ENCODE measurements at places on chromosomes 5 and 9.

GRCh38 chr9:96073531-96074480, 198.3 kb downstream of the ERCC6L2 start:
- DNase-seq, result no peak

DNA sequence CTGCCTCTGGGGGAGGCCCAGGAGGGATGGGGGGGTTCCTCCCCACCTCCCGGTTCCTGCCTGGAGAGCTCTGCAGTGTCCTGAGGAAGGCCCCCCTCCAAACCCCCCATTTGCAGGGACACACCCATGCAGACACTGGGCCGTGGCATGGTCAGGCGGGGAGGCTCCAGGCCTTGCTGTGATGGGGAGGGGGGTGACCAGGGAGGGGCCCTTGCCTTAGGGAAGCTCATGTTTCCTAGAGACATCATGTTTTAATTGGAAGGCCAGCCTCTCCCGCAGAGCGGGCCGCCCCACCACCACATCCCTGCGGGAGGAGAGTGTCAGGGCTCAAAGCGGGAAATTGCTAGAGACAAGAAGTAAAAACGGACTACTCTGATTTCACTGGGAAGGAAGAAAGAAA, 12.0 kb downstream of the PRRX2 start:
- no peak for DNase-seq

DNA sequence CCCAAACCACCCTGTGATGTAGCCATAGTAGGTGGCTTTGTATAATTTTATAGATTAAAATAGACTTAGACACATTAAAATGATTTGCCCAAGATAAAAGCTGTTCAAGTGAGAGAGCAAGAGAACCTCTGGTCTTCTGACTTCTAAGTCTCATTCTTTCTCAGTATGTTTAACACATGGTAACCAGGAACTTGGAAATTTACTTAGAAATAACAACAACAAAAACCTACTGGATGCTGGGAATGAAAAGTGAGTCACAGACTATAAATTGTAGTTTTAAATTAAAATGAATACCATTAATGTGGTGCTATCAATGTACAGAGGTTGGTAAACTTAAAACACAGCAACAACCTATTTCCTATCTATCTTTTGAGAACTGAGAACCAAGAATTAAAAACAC, 30.4 kb downstream of the HMGCR start:
- no peak for DNase-seq

DNA sequence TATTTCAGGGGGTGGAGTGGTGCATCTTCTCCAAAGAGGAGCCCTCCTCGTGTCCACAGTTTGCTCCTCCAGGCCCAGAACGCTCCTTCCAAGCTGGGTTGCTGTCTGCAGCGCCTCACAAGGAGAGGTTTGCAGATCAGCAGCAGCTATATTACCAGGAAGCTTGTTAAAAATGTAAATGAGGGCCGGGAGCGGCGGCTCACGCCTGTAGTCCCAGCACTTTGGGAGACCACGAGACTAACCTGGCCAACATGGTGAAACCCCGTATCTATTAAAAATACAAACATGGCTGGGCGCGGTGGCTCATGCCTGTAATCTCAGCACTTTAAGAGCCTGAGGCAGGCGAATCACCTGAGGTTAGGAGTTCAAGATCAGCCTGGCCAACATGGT, 25.0 kb upstream of the FRMPD1 start:
- no peak for DNase-seq

DNA sequence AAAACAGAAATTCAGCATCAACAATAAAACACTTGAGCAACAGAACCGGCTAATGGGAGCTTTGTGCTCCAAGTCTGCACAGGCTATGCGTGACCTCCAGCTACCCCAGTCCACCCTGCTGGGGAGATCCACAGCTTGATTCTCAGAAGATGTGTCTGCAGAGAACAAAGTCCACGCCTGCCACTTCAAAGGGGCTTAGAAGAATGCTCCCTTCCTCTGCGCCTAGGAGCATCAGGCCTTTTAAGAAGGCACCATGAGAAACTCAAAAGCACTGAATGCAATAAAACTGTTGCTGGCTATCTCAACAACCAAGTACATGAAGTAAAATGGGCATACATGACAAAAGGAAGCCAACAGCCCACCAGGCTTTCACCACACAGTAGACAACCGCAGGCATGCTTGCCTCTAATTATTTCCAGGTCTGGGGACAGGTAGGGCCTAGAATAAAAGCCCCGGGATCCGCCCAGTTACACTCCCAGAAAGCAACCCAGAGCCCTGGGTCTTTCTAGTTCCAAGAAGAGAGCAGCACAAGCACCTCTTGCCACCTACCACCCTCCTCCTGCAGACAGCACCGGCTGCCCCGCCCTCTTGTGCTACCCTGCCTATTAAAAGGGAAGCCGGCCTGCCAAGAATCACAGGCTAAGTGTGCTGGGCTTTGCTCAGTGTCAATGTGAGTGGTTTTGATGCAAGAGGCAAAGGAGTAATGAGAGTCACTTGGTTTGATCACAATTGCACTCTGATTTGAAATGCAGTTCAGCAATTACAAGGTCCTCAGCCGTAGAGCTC, 123.2 kb downstream of the SPOCK1 start:
- no peak for DNase-seq

GRCh38 chr5:90813392-90813791, 254.8 kb downstream of the ADGRV1 start:
- no peak for DNase-seq

- no peak for DNase-seq
These were observed 27.9 kb downstream of the BDP1 start for GRCh38 chr5:71483355-71483754.

- DNase-seq, result no peak
These were observed 22.4 kb downstream of the NRG2 start for GRCh38 chr5:140020601-140021177.

Measured in effector CD4-positive, alpha-beta T cell (primary cell).